ENCODE measurements at places on chromosomes 2 and 18.
A peak's percentile ranks its signal among the peaks of the same experiment; 100 is the strongest.

GRCh38 chr2:43223521-43224001 lies 2.8 kb downstream of the ZFP36L2 start:
- DNase-seq, result peak; percentile 35

DNA sequence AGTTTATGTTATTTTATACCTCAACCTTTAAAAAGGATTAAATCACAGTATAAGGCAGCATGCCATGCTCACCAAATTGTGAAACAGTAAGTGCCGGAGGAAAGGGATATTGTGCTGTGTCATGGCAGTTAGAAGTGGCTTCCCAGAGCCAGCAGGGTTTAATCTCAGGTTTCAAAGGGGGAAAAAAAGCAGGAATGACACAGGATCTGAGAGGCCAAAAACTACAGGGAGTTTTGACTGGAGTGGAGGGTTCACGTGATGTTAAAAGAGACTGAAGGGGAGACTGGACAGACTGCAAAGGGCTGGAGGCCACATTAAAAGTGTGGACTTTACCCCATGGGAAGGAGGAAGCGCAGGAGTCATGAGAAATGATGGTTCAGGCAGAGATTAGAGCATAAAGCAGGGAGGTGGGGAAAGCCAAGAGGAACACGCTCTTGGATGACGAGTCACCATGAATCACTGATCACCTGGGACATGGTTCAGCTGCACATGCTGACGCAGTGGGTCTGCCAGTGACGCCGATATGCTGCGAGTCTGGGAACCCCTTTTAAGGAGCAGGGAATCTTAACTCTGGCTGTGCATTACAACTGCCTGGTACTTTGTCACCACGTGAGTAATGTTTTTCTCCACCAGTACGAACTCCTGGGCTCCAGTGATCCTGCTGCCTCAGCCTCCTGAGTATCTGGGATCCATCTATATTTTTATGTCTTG lies 6.1 kb downstream of the CHMP1B start:
- DNase-seq, result peak; percentile 75

DNA sequence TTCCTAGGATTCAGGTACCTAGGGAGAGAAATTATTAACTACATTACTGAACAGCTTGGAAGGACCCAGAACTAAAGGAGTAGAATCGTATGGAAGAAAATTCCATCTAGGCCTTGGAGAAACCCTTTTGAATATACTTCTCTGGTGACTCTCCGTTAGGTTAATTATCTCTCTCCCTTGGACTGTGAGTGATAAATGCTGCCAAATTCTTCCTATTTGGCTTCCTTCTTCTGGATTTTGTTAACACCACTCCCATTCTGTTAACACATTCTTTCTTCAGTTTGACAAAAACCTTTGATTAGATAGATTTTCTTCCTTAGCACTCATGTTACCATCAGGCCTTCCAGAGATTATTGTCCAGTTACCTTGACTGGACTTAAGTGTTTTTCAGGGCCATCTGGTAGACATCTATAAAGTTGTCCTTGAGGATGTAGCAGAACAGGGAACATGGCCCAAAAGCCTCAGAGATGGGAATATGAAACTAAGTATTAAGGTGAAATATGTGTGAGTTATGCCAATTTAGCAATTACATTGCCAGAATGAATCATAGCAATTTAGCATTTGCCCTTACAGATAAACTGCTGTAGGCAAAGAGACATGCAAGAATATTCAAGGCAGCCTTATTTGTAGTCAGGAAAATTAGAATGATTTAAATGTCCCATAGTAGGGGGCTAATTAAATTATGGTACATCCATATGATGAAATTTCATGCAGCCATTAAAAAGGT lies 6.7 kb downstream of the CYP27A1 start:
- DNase-seq, result no peak

DNA sequence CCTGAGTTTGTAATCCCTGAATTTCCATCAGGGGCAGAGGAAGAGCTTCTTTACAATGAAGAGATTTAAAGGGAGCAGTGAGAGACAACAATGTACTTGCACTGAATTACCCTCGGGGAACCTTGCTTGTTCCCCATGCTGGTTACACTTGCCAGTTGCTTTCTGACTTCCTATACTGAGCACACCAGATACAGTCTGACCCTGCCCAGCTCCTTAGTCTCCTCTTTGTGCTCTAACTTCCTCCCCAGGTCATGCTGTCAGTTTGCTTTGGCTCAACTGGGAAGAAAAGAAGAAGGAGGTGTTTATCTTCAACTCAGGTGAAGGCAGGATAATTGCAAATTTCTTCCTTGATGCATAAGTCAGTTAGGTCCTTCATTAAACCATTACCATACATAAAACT lies 658.4 kb downstream of the NYAP2 start:
- peak; percentile 46 for DNase-seq

DNA sequence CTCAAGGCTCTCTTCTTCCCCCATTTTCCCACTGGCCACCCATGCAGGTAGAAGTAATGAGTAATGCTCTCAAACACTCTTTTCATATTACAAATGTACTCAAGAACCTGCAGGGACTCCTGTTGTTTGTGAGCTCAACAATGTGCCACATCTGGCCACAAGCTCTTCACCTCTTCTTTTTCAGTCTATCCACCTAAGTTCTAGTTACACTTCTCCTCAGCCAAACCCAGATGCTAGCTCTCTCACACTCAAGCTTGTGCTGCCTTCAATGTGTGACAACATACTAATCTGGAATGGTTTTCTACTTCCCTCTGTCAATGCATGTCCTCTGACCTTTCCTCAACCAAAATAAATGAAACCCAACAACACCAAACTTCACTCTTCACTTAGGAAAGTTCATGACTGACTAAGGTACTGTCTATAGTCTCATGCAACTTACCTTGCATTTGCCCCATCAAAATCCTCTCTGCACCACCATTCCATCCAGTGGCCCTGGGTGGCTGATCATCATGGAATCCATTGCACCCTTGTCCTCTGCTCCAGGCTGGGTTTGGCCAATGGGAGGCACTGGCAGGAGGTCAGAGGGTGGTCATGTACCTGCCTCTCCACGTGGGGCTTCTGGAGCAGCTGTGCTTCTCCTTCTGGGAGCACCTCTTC lies 5.3 kb upstream of the IL18R1 start:
- DNase-seq, result no peak

DNA sequence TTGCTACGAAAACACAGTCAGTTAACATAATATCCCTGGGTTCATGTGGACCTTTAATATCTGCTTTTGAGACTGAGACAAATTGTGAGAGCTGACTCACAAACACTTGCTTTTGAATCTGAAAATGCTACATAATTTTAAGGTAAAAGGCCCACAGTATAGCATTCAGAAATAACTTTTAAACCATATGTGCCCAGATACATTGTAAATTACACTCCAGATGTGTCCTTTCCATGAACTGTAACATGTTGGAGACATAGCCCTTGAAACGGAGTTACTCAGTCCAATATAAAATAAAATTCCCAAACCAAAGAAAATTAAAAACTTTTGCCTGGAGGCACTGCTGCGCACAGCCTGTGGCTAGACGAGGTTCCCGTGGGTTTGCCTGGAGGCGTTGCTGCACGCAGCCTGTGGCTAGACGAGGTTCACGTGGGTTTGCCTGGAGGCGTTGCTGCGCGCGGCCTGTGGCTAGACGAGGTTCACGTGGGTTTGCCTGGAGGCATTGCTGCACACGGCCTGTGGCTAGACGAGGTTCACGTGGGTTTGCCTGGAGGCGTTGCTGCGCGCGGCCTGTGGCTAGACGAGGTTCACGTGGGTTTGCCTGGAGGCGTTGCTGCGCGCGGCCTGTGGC lies 131.9 kb upstream of the ALKAL2 start:
- no peak for DNase-seq

GRCh38 chr2:66862885-66863650 lies 428.1 kb downstream of the MEIS1 start:
- DNase-seq, result no peak

DNA sequence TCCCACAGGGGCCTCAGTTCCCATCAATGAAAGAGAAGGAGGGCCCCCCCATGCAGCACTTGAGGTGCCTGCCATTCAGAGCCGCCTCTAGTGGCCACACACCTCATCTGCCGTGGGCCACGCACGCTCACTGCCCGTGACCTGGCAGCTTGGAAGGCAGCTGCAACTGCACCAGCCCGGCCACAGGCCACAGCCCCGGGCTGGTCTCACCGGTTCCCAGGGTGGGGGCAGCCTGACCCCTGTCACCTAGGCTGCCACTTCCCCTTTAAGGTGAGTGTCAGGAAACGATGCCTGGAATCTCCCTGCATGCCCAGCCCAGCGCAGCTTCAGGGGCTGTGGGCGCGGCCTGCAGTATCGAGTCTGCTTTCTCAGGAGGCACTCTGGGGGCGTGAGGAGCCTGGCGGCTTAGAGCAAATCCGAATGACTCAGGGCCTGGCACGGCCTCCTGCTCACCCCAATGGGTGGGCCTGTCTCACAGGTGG lies 2.6 kb downstream of the MAB21L4 start:
- DNase-seq, result no peak

DNA sequence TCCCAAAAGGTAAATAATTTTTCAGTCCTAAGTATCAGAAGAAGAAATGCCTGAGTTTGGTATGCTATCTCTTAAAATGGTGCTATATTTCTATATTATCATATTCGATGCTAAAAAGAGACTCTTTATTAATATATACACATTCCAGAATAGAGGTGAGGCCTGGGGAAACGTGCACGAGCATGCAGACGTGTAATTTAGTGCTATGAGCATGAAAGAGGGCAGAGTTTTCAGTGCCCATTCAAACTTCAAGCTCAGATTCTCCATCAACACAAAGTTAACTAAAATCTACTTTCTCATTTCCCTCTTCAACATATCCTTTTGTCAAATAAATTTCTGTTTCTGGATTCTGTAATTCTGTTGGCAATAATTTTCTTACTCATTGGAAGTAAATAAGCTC lies 5.7 kb upstream of the COBLL1 start:
- DNase-seq, result no peak

DNA sequence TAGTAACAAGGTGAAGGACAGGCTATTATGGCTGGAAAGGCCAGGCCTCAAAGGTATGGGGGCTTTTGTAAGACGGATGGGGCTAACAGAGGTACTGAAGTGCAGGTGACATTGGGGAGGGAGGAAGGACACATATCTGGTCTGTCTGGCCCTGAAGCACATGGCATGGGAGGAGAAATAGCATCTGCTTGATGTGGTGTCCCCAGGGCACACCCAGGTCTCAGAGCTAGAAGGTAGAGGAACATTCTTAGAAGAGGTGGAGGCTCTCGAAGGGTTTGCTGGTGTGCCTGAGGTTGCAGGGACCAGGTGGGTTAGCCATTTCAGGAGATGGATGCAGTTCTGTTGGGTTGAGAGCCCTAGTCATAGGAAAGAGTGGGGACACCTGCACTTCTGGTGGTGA lies 9.5 kb downstream of the RALB start:
- no peak for DNase-seq

DNA sequence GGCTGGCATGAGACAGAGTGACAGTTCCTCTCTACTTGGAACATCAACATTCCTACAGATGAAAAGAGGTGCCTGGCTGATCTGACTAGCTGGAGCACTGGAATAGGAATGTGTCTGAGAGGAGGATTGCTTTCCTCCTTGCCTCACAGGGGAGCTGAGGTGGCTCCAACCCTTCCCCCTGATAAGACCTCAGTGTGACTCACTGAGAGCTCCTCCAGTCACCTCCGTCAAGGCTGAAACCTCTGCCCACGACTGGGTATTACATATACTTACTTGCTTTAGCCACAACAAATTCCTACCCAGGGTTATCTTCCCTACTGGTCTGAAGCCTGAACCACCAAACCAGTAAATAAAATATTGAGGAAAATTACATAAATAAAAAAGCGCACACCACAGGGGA lies 342.7 kb upstream of the REG3G start:
- no peak for DNase-seq

GRCh38 chr18:45336448-45336847 lies 278.8 kb upstream of the SLC14A2 start:
- DNase-seq, result no peak

GRCh38 chr2:27096748-27097297 lies 10.3 kb downstream of the KHK start:
- DNase-seq, result peak; percentile 79

DNA sequence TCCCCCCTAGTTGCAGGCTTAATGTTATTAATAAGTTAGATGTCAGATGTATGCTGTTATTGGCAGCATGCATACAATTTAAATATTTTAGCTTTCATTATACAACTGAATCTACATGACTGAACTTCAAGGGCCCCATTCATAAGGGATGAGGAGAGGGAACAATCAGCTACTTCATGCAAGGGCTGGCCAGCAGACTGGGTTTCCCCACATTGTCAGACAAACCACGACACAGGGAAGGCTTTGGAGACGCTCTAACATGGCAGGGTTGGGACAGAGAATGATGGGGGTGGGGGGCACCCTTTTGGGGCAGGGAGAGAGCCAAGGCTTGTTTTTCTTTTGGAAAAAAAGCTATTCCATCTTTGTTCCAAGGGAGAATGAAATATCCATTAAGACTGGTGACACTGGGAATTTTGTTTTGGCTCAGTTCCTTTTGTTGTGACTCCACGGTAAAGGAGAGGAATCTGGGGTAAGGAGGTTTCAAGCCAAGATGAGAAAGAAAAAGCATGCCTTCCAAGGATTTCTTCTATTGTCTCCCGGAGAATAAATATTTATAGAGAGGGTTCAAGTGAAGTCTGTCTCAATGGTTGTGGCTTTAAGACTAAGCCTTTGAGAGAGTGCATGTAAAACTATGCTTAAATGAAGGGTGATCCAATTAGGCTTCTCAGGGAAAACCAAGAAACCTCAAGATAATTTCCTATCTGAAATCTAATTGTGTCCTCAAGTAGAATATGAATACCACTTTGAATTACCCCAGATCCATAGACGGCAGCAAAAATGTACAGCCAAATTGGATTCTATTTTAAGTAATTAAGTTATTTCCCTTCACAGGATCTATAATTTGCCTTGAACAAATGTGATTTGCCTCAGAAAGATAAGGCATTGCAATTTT lies 5.4 kb downstream of the CXCR4 start:
- no peak for DNase-seq

GRCh38 chr18:11392292-11392691 lies 217.1 kb upstream of the SLC35G4 start:
- DNase-seq, result no peak

DNA sequence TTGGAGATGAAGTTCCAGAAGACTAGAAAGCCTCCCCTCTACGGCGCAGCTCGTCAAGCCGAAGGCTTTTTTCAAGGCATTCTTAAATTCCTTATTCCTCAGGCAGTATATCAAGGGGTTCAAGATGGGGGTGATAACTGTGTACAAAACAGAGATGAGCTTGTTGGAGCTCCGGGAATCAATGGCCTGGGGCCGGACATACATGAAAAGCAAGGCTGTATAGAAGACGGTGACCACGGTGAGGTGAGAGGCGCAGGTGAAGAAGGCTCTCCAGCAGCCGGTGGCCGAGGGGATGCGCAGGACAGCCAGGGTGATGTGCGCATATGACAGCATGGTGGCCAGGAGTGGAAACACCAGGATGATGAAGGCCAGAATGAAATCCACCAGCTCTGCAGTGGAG lies 8.2 kb downstream of the OR6B3 start:
- no peak for DNase-seq

- DNase-seq, result no peak
Measured at GRCh38 chr18:58315041-58315440, 271.0 kb downstream of the NEDD4L start.

GRCh38 chr2:179044500-179044899 lies 5.4 kb downstream of the CCDC141 start:
- no peak for DNase-seq
